ENCODE measurements at places on chromosomes 7 and 10.

DNA sequence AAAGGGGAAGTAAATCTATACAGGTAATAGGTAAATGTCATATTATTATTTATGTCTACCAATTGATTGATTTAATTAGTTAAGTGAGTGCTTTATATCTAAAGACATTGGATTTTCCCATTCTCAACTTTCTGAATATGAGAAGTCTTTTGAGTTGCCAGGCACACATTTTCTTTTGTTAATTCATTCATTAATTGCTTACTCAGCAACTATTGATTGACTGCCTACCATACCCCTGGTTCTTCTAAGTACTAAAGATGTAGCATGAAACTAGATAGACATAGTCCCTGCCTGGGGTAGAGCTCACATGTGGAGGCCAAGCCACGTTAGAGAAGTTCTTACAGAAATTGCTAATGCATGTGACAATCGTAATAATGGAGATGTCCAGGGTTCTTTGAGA lies 253.1 kb upstream of the LYZL1 start:
- no peak for DNase-seq

- DNase-seq = no peak
These were observed 61.7 kb downstream of the SH2D4B start for GRCh38 chr10:80599424-80599847.

DNA sequence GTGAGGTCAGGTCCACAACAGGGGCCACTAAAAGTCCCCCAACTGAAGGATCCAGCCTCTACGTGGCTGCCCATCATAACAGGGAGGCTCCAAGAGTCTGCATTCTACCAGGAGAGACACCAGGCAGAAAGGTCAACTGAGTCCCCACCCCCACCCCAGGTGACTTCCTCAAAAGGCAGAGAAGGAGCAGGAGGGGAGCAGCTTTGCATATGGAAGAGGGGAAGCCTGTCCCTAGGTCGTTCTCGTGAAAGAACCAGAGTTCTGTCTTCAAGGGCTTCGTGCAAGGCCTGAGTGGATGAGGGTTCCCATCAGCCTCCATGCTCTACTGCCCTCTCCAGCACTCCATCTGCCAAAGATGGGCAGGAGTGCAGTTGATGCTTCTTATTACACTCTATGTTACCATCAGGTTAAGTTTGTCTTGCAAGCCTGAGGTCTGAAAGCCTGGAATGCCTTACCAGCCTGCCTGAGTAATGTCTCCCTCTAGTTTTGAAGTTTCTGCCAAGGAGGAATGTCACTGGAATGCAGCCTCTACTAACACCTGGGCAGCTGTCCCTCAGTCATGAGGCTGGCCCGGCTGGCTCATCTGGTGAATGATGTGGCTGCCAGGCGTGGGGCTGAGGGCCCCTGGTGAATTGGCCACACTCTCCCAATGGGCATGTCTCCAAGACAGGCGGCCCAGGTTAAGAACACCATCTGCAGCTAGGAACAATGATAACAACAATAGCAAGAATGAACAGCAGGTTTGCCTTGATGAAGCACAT lies 54.3 kb upstream of the SMNDC1 start:
- peak; percentile 80 for DNase-seq

DNA sequence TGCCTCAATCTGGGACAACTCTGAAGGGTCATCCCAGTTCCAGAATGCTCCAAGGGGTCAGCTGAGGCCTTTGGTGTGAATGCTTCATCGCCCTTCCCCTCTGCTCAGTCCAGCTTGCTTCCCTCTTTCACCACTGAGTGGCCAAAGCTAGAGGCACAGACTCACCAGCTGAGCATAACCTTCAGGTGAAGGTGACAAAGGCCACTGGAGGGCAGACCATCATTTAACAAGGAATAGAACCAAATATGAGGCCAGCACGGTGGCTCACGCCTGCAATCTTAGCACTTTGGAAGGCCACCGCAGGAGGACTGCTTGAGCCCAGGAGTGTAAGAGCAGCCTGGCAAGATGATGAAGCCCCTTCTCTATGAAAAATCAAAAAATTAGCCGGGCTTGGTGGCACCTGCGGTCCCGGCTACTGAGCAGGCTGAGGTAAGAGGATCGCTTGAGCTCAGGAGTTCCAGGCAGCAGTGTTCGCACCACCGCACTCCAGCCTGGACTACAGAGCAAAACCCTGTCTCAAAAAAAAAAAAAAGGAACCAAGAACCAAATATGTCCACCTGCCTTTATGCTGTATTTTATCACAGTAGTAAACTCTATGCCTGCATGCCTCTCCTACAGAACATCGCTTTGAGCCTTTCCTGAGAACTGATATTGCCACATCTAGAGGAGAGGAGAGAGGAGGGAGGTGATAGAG lies 13.4 kb downstream of the PRKAG2 start:
- DNase-seq = no peak

- no peak for DNase-seq
These were observed 650.8 kb downstream of the LRMDA start for GRCh38 chr10:76082232-76082631.

GRCh38 chr10:75111907-75112679 lies 637 bp downstream of the SAMD8 start:
- peak; percentile 77 for DNase-seq

DNA sequence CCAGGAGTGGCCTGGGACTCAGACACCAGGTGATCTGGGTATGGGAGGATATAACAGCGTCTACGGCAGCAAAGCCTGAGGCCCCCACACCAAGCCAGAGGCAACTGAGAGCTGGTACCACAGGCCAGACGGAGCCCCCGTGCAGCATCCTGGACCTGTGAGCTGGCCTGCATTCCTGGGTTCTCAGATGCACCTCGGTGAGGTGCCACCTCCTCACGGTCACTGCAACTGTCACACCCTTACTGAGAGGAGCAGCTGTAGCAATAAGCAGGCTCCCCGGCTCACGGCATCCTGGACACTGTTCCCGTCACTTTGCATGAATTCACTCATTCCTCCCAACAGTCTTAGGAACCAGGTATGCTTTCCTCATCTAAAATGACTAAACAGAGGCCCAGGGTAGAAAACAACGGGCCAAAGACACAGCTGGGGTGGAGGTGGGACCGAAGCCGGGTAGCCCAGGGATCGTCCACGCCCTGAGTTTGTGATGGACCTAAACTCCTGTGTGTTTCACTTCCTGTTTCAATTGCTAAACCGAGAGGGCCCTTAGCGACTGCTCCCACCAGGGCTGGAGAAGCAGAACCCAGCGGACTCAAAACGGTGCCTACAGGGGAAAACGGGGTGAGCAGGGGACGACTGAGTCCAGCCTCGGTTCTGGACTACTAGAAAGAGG lies 98.7 kb downstream of the CTBP2 start:
- no peak for DNase-seq

DNA sequence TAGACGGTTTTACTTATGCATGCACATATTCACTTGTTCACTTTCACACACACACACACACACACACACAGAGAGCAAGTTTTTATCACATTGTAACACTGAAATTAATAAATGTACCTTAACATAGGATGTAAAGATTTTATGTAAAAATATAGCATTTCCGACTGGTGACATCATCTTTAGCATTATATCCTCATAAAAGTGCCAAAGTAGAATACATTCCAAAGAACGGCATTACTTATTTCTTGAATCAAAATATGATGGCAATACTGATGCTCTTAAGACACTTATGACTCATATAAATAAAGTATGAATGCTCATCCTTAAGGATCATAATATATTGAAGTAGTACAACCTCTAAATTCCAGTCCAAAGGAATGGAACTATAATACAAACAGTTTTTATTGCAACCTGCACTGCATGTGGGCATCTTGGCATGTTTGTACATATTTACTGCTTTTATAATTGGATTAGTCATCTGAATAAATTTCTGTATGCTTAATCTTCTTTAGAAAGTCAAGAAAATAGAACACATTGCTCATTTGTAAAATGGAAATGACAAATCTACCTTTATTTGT lies 290.0 kb upstream of the SEMA3A start:
- no peak for DNase-seq

All from stomach (tissue), 19 donors.